ENCODE measurements at places on chromosomes 3 and 15. TPM values are rescaled to one million over a fixed set of nuclear protein-coding genes. Genes with fewer than 3 reads are reported as not detected.
A peak's percentile ranks its signal among the peaks of the same experiment; 100 is the strongest.

DNA sequence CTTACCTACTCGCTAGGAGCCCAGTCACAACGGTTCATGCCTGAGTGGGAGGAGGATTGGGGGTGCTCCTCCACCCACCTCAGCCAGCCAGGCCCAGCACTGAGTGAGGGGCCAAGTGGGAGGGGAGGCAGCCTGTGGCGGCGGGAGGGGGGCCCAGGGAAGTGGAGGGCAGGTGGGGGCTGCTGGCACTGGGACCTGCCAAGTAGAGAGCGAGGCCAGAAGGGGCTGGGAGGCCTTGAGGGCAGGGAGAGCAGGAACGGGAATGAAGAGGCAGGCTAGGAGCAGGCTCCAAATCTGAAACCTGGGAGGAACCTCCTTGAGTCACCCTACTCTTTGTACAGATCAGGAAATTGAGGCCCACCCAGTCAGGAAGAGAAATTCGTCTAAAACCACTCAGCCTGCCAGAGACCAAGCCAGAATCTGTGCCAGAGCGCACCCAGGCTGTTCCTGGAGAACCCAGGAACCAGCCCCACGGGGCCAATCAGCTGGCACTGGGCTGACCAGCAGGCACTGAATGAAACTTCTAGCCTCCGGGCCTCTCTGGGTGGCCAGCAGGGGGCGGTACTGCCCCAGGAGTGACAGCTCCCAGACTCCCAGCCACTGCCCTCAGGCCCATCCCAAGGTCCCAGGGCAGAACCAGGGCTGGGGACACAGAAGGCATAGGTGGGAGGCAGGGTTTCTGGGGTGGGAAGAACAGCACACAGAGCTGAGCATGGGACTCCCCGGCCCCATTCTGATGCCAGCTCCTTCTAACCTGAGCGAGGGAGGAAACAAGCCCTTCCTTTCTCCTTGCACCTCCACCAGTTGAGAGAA lies 14.8 kb upstream of the CYP11A1 start:
- H3K4me3 ChIP-seq: no peak overlapping the region
- peaks cover 12% of the 10 kb centered on the region for H3K4me1 ChIP-seq
- H3K27ac ChIP-seq: no peak overlapping the region
- peak; percentile 59 for DNase-seq
- no peaks in the 10 kb centered on the region for H3K36me3 ChIP-seq

DNA sequence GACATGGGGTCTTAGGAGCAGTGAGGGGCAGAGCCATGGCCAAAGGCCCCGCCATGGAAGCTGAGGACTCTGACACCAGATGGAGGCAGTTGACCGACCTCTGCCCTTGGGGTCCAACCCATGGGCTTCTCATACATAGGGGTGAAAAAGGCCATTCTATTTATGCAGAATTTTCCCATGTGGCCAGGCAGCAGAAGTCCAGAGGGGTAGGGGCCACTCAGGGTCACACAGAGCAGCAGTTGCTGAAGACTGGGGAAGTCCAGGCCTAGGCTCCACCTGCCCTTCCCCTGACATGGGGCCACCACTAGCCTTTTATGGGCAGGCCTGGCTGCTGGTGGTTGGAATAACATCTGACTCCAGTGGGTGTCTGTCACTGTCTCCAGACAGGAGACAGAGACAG lies 6.4 kb downstream of the PRSS50 start:
- H3K4me1 ChIP-seq: peaks cover 10% of the 10 kb centered on the region
- H3K27ac ChIP-seq: no peak overlapping the region
- H3K36me3 ChIP-seq: no peaks in the 10 kb centered on the region
- H3K4me3 ChIP-seq: no peak overlapping the region
- no peaks in the 10 kb centered on the region for H3K27me3 ChIP-seq
- no peak for DNase-seq

Gene RTP1
- not detected for total RNA-seq

DNA sequence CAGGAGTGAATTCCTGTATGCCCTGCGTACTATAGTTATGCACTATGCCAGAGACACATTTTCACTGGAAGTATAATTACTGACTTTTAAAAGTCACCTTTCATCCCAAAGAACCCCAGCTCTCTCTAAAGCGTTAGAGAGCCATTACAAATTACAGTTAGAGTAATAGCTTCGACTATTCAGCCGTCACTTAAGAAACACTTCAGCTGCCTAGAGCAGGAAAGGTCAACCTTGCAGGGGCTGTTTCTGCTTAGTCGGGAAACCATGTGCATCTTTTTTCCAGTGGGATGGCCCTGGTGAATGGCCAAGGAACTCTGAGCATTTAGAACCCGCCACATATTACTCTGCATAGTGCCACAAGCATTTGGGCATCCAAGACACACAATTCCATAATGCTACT lies 235.9 kb downstream of the ARRDC4 start:
- no peak for DNase-seq
- no peaks in the 10 kb centered on the region for H3K36me3 ChIP-seq
- no peaks in the 10 kb centered on the region for H3K4me1 ChIP-seq

Gene STXBP5L
- total RNA-seq: not detected

GRCh38 chr3:122350814-122351418 lies 25.9 kb downstream of the CSTA start:
- no peaks in the 10 kb centered on the region for H3K4me1 ChIP-seq
- no peak overlapping the region for H3K4me3 ChIP-seq
- H3K27ac ChIP-seq: no peak overlapping the region
- H3K36me3 ChIP-seq: no peaks in the 10 kb centered on the region
- DNase-seq: no peak
- no peaks in the 10 kb centered on the region for H3K27me3 ChIP-seq

GRCh38 chr3:107461721-107462120 lies 61.0 kb upstream of the BBX start:
- no peaks in the 10 kb centered on the region for H3K4me1 ChIP-seq
- no peaks in the 10 kb centered on the region for H3K36me3 ChIP-seq
- no peak overlapping the region for H3K27ac ChIP-seq
- H3K27me3 ChIP-seq: no peaks in the 10 kb centered on the region
- no peak for DNase-seq
- no peak overlapping the region for H3K4me3 ChIP-seq

- no peak for DNase-seq
- no peaks in the 10 kb centered on the region for H3K27me3 ChIP-seq
- no peaks in the 10 kb centered on the region for H3K4me1 ChIP-seq
- H3K4me3 ChIP-seq: no peak overlapping the region
These were observed 117.2 kb upstream of the KCNMB2 start for GRCh38 chr3:178419071-178419470.

DNA sequence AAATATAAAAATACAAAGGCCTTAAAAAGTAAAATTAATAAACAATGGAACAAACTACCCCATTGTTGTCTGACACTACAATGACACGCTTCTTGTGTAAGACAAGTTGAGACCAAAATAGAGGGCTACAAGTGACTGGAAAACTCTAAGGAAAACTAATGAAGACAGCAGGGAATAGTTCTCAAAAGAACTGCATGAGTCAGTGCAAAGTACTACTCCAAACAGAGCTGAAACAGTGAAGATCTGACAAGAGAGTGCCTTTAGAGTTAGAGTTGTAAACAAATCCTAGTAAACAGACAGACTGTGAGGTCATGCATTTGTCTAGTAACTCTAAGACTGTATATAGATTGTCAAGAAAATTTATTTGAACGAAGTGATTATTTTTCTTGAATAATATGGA lies 233.9 kb downstream of the BBX start:
- no peak for DNase-seq
- no peak overlapping the region for H3K27ac ChIP-seq
- no peaks in the 10 kb centered on the region for H3K36me3 ChIP-seq
- no peak overlapping the region for H3K4me3 ChIP-seq

- H3K4me1 ChIP-seq: no peaks in the 10 kb centered on the region
- DNase-seq: no peak
- no peak overlapping the region for H3K4me3 ChIP-seq
These were observed 97.4 kb downstream of the STAC start for GRCh38 chr3:36477655-36478054.

DNA sequence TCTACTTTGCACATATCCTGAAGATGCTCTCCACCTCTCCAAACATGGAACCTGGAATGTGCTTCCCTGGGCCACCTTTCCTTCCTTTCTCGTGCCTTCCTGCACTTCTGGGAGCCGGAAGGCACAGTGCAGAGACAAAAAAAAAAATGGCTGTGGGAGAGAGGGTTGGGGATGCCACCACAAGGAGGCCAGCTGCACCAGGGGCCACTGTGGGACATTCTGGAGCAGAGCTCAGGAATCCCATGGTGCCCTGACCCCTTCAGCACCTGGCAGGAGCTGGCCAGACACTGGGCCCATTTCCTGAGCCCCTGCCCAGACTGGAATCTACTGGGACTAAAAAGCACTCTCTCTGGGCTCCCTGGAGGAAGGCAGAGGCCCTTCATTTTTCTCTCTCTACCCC lies 7.9 kb upstream of the BCL2L10 start:
- no peak overlapping the region for H3K4me3 ChIP-seq
- no peaks in the 10 kb centered on the region for H3K27me3 ChIP-seq
- no peak for DNase-seq
- H3K27ac ChIP-seq: no peak overlapping the region
- H3K36me3 ChIP-seq: no peaks in the 10 kb centered on the region

Gene CD86
- 1.6 TPM for total RNA-seq

DNA sequence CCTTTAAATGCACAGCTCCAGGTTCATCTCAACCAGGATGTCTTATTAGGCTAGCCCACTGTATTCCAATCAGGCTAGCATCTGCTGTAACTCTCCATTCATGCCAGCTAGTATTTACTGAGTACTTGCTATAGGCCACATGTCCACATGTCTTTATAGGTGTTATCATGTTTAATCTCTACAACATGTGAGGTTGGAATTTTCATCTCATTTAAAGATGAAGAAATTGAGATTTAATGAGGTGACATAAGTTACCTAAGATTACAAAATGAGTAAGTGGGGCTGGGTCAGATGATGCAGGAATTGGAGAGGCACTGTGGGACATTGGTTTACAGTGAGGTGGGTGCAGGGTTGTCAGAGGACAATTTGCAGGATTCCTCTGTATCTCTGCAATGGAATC lies 2.9 kb downstream of the IFT122 start:
- H3K4me3 ChIP-seq: no peak overlapping the region
- H3K36me3 ChIP-seq: no peaks in the 10 kb centered on the region
- H3K27me3 ChIP-seq: no peaks in the 10 kb centered on the region

Data from gastrocnemius medialis (tissue), 4 donors.